ENCODE measurements at places on chromosomes 5 and 9. TPM values are rescaled to one million over a fixed set of nuclear protein-coding genes. Genes with fewer than 3 reads are reported as not detected.

- no peaks in the 10 kb centered on the region for H3K36me3 ChIP-seq
- H3K27ac ChIP-seq = no peak overlapping the region
- no peak overlapping the region for H3K4me3 ChIP-seq
- no peaks in the 10 kb centered on the region for H3K4me1 ChIP-seq
- no peak for DNase-seq
Measured at GRCh38 chr9:36835271-36835996, 198.6 kb downstream of the PAX5 start.

SARDH gene
- 8.5 TPM for polyA plus RNA-seq

PDGFRB gene
- polyA plus RNA-seq = 124 TPM

DNA sequence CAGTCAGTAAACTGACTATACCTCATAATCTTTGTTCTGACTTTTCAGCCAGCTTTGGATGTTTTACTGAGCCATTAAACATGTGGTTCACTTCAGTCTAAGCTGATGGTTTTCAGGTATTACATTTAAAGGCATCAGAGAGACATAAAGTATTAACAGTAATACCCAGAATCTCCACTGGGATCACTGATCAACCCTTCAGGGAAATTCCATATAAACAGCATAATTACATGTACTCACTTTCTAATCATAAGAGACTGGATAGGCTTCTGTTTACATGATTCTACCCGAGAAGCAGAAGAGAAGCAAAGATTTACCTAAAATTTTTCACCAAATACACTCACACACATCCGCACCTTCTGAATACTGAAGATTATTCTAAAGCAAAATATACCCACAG, 186.7 kb upstream of the FREM1 start:
- H3K27ac ChIP-seq = no peak overlapping the region
- DNase-seq = no peak
- peaks cover 2% of the 10 kb centered on the region for H3K4me1 ChIP-seq
- no peaks in the 10 kb centered on the region for H3K27me3 ChIP-seq

- no peak overlapping the region for H3K4me3 ChIP-seq
- no peak for DNase-seq
- peaks cover 9% of the 10 kb centered on the region for H3K4me1 ChIP-seq
Measured at GRCh38 chr5:172743112-172743959, 27.7 kb downstream of the DUSP1 start.

GRCh38 chr5:15694696-15695214, 194.8 kb downstream of the FBXL7 start:
- no peak overlapping the region for H3K4me3 ChIP-seq
- peaks cover 13% of the 10 kb centered on the region for H3K4me1 ChIP-seq
- H3K27ac ChIP-seq = peak overlapping the region; percentile 48
- no peaks in the 10 kb centered on the region for H3K27me3 ChIP-seq

CATSPER3 gene
- 0.12 TPM for polyA plus RNA-seq

GRCh38 chr9:27085456-27085855, 23.6 kb upstream of the TEK start:
- H3K4me3 ChIP-seq = no peak overlapping the region
- H3K27me3 ChIP-seq = no peaks in the 10 kb centered on the region
- H3K4me1 ChIP-seq = peaks cover 18% of the 10 kb centered on the region
- no peak overlapping the region for H3K27ac ChIP-seq

GRCh38 chr5:156824800-156825199, 25.3 kb upstream of the PPP1R2B start:
- no peaks in the 10 kb centered on the region for H3K36me3 ChIP-seq
- no peaks in the 10 kb centered on the region for H3K27me3 ChIP-seq
- DNase-seq = peak; percentile 58
- H3K4me3 ChIP-seq = no peak overlapping the region
- H3K4me1 ChIP-seq = no peaks in the 10 kb centered on the region

SLC4A9 gene
- polyA plus RNA-seq = not detected

GRCh38 chr9:29393064-29393463, 1819.8 kb upstream of the C9orf72 start:
- H3K4me1 ChIP-seq = no peaks in the 10 kb centered on the region
- no peak overlapping the region for H3K27ac ChIP-seq
- no peak for DNase-seq
- no peaks in the 10 kb centered on the region for H3K36me3 ChIP-seq

ROPN1L gene
- polyA plus RNA-seq = 0.50 TPM

DNA sequence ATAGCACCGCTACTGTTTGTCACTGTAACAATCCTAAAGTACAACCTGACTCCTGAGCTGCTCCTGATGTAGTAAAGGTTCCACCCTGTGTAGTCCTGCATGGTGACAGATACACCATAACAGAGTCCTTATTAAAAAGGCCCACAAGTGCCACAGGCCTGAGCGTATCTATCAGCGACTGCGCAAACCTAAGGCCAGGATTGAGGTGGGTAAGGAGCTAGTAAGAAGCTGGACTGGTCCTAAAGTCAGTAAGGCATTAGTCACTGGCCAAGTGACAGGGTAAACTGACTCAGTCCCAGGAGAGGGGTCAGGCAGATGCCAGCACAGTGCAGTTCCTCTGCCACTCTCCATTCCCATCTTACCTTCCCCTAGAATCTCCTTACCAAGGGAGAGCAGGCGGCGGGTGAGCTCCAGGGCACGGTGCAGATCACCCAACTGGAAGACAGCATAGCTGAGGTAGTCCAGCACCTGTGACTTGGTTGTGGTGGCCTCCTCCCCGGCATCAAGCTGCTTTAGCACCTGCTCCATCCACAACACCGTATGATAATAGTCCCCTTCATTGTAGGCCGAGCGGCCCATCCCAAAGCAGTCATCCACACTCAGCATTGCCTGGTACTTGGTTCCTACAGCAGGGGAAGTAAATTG, 17.6 kb downstream of the P4HA2 start:
- no peaks in the 10 kb centered on the region for H3K27me3 ChIP-seq
- no peak overlapping the region for H3K27ac ChIP-seq
- no peak overlapping the region for H3K4me3 ChIP-seq
- H3K36me3 ChIP-seq = peaks cover 70% of the 10 kb centered on the region

DNA sequence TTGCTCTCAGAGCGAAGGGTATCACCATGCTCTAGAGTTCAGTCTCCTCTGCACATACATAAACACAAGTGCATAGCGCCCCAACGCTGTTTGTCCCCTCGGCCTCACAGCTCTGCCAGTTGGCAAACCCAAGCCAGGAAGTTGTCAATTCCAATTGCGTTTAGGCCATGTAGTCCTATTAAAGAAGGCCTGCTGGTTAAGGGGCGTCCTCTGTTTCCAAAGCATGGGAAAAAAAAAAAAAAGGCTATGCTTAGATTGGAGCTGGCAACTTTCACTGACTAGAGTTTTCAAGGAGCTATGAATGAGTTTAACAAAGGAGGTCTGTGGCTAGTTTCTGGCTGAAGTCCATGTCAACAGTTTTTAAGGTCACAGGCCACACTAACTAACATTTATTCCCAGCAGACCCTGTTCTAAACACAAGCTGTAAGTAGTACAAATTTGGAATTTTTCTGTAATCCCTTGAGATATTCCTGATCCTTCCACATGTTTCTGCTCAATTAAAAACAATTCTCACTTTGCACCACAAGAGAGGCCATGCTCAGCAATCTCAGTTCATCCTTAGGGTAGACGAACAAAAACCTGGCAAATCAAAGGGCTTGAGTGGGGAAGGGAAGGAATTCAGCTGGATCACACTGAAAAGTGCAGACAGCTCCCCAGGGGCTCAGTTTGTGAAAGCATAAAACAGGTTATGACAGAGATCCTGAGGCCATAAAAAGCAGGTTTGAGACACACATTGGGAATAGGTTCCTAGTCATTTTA, 187.7 kb downstream of the DENND1A start:
- H3K27me3 ChIP-seq = no peaks in the 10 kb centered on the region
- no peak overlapping the region for H3K4me3 ChIP-seq
- H3K36me3 ChIP-seq = no peaks in the 10 kb centered on the region
- H3K4me1 ChIP-seq = peaks cover 5% of the 10 kb centered on the region

PCDHGA11 gene
- polyA plus RNA-seq = 7.5 TPM

GRCh38 chr9:101027236-101027635, 1.3 kb upstream of the PLPPR1 start:
- H3K4me1 ChIP-seq = no peaks in the 10 kb centered on the region
- no peak overlapping the region for H3K4me3 ChIP-seq
- no peaks in the 10 kb centered on the region for H3K36me3 ChIP-seq
- peaks cover 11% of the 10 kb centered on the region for H3K27me3 ChIP-seq
- no peak overlapping the region for H3K27ac ChIP-seq
- DNase-seq = no peak

- DNase-seq = no peak
- H3K4me3 ChIP-seq = no peak overlapping the region
Measured at GRCh38 chr5:82924226-82925060, 152.8 kb downstream of the TMEM167A start.

GRCh38 chr5:173217626-173218397, 17.2 kb downstream of the NKX2-5 start:
- no peak for DNase-seq
- H3K4me1 ChIP-seq = no peaks in the 10 kb centered on the region
- no peak overlapping the region for H3K27ac ChIP-seq
- peaks cover 20% of the 10 kb centered on the region for H3K27me3 ChIP-seq

LRRC19 gene
- not detected for polyA plus RNA-seq

HAPLN1 gene
- polyA plus RNA-seq = 0.06 TPM

DNA sequence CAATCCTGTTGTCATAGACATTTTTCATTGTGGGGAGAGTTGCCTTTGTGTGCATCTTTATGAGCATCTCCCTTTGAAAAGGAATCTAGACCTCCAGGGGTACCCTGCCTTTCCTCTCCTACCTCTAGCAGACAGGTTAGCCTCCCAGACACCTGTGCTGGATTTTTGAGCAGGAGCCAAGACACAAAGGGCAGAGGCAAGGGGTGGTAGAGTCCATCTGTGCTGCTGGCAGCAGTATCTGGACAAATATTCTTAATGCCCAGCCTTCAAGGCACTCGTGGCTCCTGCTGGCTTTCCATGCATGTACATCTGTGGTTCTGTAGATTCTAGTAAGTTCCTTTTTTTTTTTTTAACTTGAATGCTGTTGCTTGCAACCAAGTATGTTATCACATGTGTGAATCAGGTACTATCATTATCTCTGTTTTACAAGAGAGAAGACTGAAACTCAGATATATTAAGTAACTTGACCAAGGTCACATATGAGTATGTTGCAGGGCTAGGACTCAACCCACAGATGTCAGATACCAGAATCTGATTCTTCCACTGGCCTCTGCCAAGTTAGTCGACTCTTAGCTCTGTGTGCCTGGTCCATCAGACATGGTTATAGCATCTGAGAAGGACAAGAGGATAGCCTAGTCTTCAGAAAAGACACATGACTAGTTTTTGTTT, 32.9 kb upstream of the GPR151 start:
- H3K27me3 ChIP-seq = no peaks in the 10 kb centered on the region
- DNase-seq = no peak
- H3K4me1 ChIP-seq = no peaks in the 10 kb centered on the region
- no peaks in the 10 kb centered on the region for H3K36me3 ChIP-seq

DNA sequence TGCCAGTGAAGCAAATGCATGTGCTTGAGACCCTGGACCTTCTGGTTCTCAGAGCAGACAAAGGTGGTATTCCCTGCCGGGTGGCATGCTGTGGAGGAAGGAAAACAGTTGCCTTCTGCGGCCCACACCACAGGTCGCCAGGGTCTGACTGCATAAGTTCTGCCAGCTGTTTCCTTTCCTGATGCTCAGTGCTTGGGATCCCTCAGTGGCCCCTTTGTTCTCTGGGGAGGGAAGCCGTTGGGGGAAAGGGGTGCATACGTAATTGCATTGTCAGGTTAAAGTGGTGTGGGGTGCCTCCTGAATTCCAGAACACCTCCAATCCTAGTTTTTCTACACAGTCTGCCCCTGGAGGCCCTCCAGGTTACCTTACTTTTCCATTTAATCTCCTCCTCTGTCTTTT, 43.1 kb upstream of the SLC2A8 start:
- H3K36me3 ChIP-seq = no peaks in the 10 kb centered on the region
- no peaks in the 10 kb centered on the region for H3K4me1 ChIP-seq
- no peaks in the 10 kb centered on the region for H3K27me3 ChIP-seq
- no peak overlapping the region for H3K27ac ChIP-seq

- peak; percentile 84 for DNase-seq
- peak overlapping the region; percentile 95 for H3K27ac ChIP-seq
- no peaks in the 10 kb centered on the region for H3K27me3 ChIP-seq
- peaks cover 11% of the 10 kb centered on the region for H3K4me1 ChIP-seq
- H3K36me3 ChIP-seq = no peaks in the 10 kb centered on the region
- peak overlapping the region; percentile 59 for H3K4me3 ChIP-seq
Measured at GRCh38 chr9:97632248-97632984, 752 bp downstream of the TSTD2 start.

GRCh38 chr9:36162211-36162738, 6.9 kb upstream of the CCIN start:
- no peak overlapping the region for H3K4me3 ChIP-seq
- peak overlapping the region; percentile 36 for H3K27ac ChIP-seq
- peaks cover 10% of the 10 kb centered on the region for H3K36me3 ChIP-seq
- H3K27me3 ChIP-seq = no peaks in the 10 kb centered on the region
- DNase-seq = no peak
- peaks cover 31% of the 10 kb centered on the region for H3K4me1 ChIP-seq

PCDHGB2 gene
- 2.4 TPM for polyA plus RNA-seq

GRCh38 chr9:95077053-95077765, 240.3 kb downstream of the FANCC start:
- peaks cover 19% of the 10 kb centered on the region for H3K4me1 ChIP-seq
- peaks cover 55% of the 10 kb centered on the region for H3K36me3 ChIP-seq

KIF4B gene
- polyA plus RNA-seq = 0.03 TPM

GRCh38 chr5:16864631-16865131, 71.4 kb downstream of the MYO10 start:
- no peak for DNase-seq
- H3K36me3 ChIP-seq = peaks cover 14% of the 10 kb centered on the region
- peaks cover 35% of the 10 kb centered on the region for H3K4me1 ChIP-seq
- peak overlapping the region; percentile 12 for H3K27ac ChIP-seq
- no peaks in the 10 kb centered on the region for H3K27me3 ChIP-seq

DNA sequence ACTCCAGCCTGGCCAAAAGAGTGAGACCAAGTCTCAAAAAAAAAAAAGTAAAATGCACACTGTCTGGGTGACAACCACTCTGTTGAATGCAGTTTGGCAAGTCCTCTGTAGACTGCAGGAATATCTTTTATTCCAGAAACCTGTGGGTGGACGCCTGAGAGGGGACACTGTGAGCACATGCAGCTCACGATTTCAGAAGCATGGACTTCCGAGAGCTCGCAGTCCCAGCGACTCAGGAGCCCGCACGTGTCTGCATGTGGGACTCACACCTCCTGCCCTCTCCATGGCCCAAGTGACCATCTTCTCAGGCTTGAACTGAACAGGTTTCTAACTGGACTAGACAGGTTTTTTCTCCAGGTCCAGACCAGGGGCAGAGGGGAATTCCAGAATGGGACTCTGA, 388.6 kb upstream of the IRX2 start:
- H3K4me3 ChIP-seq = no peak overlapping the region
- no peaks in the 10 kb centered on the region for H3K27me3 ChIP-seq
- no peaks in the 10 kb centered on the region for H3K4me1 ChIP-seq
- no peaks in the 10 kb centered on the region for H3K36me3 ChIP-seq
- H3K27ac ChIP-seq = no peak overlapping the region

- no peaks in the 10 kb centered on the region for H3K27me3 ChIP-seq
- peaks cover 54% of the 10 kb centered on the region for H3K36me3 ChIP-seq
- no peak overlapping the region for H3K27ac ChIP-seq
Measured at GRCh38 chr9:37920471-37921167, 16.7 kb upstream of the SLC25A51 start.
